Stimulated activated memory B cell treated with anti-CD40 and anti-IgM and Interleukin-4, amounts not matched to agents 10 μg/mL and 1 μg/mL and 100 μg/mL, for 72 hours (primary cell): ENCODE measurements at places on chromosomes 7 and 10.

DNA sequence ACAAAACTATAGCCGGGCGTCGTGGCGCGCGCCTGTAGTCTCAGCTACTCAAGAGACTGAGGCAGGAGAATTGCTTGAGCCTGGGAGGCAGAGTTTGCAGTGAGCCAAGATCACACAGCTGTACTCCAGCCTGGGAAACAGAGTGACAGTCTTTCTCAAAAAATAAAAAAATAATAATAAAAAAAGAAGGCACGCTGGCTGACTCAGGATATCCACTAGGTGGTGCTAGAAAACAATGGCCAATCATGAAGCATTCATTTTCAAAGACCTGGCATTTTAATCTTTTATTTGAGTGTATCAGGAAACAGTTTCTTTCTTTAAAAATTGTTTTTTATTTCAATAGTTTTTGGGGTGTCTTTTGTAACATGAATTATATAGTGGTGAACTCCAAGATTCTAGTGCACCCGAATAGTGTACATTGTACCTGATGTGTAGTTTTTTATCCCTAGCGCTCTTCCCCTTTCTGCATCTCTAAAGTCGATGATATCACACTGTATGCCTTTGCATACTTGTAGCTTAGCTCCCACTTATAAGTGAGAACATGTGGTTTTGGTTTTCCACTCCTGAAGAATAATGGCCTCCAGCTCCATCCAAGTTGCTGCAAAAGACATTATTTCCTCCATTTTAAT lies 88.6 kb downstream of the LYZL1 start:
- no peak for ATAC-seq

- ATAC-seq = no peak
Measured at GRCh38 chr7:138564365-138564764, 104.3 kb downstream of the TRIM24 start.

GRCh38 chr10:77869626-77870420 lies 56.7 kb downstream of the DLG5 start:
- no peak for ATAC-seq

DNA sequence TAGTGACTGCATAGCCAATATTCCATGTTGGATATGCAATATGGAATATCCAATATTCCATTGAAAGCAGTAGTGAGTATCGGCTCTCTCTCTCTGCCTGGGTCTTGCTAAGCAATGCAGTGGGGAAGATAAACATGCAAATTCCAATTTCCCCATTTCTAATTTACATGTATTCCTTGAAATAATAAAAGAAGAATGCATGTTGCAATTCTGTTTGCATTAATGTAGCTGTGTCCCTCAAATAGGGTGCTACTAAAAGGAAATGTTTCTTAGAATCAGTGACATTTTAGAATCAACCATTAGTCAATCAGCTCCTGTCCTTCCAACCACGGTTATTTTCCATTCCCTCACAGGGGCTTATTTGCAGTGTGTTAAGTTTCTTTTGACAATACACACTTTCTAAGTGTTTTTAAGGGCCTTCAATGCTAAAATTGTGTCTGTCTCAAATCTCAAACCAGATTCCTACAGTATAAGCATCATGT lies 46.7 kb downstream of the AFAP1L2 start:
- ATAC-seq = no peak

GRCh38 chr10:84269773-84270172 lies 24.9 kb downstream of the RGR start:
- ATAC-seq = no peak

DNA sequence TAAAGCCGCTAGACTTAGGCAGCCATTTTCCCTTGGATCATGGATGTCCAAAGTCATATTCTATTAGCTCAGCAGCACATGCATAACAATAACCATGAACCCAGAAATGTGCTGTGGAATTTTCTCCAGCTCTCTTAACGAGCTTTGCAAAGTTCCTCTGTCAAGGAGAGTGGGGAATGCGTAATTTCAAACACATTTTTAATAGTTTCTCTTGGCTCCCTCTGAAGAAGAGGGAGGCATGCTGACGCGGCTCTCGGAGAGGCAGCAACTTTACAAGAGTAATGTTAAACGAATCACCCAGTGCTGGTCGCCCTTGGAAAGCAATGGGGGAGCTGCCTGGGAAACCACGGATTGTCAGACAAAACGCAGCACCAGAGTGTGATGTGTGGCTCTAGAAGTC lies 114.8 kb downstream of the RAB18 start:
- no peak for ATAC-seq

- ATAC-seq = no peak
Measured at GRCh38 chr7:36396150-36396549, 6.5 kb downstream of the ANLN start.

- no peak for ATAC-seq
Measured at GRCh38 chr10:48495282-48496045, 109.4 kb downstream of the ARHGAP22 start.

GRCh38 chr10:14812271-14812670 lies 25.6 kb downstream of the CDNF start:
- ATAC-seq = no peak

- no peak for ATAC-seq
Measured at GRCh38 chr10:102595293-102595692, 49.0 kb upstream of the TRIM8 start.
